PC-9 (cell line): ENCODE measurements at places on chromosomes 2 and 18. TPM values are rescaled to one million over a fixed set of nuclear protein-coding genes. Genes with fewer than 3 reads are reported as not detected.

The UCN gene
- 2.8 and 4.6 TPM in 2 replicates for total RNA-seq

The DUSP19 gene
- 6.2 and 8.6 TPM in 2 replicates for total RNA-seq

The CYTIP gene
- total RNA-seq: not detected in 2 replicates

The PLEKHA3 gene
- 35.7 and 50.3 TPM in 2 replicates for total RNA-seq

The ATL2 gene
- total RNA-seq: 66.4 and 75.3 TPM in 2 replicates

The DNAH7 gene
- total RNA-seq: 2.2 and 3.8 TPM in 2 replicates

The EGR4 gene
- total RNA-seq: not detected in 2 replicates

The TFCP2L1 gene
- 4.6 and 7.0 TPM in 2 replicates for total RNA-seq

The C1GALT1C1L gene
- total RNA-seq: 3.7 and 4.6 TPM in 2 replicates

The NT5C1B gene
- not detected in 2 replicates for total RNA-seq

DNA sequence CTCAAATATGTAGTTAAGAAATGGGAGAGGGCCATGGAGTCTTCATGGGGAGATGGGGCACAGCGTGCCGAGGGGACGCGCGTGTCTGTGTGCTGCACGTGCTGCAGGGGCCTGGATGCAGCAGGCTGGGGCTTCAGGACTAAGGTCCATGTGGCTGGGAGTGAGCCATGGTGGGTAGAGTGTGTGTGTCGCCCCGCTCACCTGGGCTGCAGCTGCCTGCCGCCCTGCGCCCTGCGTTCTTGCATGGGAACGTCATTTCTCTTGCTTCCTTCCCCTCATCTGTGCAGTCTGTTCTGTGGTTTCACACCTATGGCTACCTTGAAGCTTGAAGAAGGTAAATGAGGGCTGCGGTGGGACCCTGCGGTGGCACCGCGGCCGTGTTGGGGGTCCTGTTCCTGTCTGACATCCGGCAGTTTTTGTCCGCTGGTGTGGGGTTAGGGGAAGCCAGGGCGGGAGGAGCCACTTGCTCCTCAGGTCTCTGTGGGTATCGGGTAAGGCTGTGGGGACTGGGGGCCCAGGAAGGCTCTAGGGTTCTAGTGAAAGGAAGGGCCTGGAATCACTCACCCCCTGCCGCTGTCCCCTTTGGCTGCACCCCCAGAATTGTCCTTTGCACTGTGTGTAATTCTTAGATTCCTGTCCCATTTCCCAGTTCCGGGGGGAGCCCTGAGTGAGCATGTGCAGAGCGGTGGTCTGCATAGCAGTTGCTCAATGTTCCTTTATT lies 54.1 kb upstream of the HS6ST1 start:
- no peak overlapping the region for H3K27ac ChIP-seq
- H3K36me3 ChIP-seq: no peaks in the 10 kb centered on the region
- no peak for DNase-seq

GRCh38 chr2:28621172-28622100 lies 125.6 kb downstream of the PLB1 start:
- DNase-seq: peak; percentile 98
- peak overlapping the region; percentile 28; the same call in 1 of the 2 replicates for H3K4me3 ChIP-seq
- H3K4me1 ChIP-seq: peaks cover 82% of the 10 kb centered on the region
- no peaks in the 10 kb centered on the region for H3K36me3 ChIP-seq
- H3K27me3 ChIP-seq: no peaks in the 10 kb centered on the region
- peak overlapping the region; percentile 88 for H3K27ac ChIP-seq

DNA sequence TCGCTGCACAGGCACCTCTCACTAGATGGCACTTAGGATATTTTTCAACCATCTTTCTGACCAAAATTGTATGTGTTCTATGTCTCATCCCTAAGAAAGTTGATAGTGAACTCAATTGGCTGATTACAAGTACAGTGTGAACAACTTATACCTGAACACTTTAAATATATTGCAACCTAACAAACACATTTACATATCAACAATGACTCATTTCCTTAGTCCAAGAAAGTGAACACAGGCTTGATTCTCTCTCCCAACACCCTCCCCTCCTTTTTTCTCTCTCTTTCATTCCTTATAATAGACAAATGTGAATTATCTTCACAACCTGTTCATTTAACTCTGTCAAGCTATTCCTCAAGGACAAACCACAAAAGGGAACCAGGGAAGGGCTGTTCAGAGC lies 192.0 kb downstream of the SLC8A1 start:
- H3K27ac ChIP-seq: no peak overlapping the region
- no peaks in the 10 kb centered on the region for H3K27me3 ChIP-seq
- no peak overlapping the region for H3K4me3 ChIP-seq
- DNase-seq: no peak

DNA sequence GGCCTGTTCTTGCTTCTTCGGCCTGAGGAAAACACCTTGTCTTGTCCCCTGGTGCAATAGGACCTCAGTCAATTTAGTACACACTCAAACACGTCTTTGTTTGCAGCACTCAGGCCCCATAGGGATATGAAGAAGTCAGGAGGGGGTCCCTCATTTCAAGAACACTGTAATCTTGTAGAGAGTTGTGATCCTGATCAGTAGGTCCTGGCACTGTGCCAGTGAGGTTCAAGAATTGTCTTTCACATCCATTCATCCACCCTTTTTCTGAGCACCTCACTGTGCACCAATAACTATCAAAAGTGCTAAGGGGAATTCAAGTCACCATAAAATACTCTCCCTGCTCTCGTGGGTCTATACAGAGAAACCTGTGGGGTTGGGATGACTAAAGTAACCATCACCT lies 131.4 kb upstream of the LHCGR start:
- H3K27me3 ChIP-seq: no peaks in the 10 kb centered on the region
- no peak overlapping the region for H3K27ac ChIP-seq
- H3K4me3 ChIP-seq: no peak overlapping the region
- H3K4me1 ChIP-seq: no peaks in the 10 kb centered on the region

GRCh38 chr18:1825296-1825695 lies 746.0 kb downstream of the METTL4 start:
- no peaks in the 10 kb centered on the region for H3K36me3 ChIP-seq
- no peaks in the 10 kb centered on the region for H3K4me1 ChIP-seq

GRCh38 chr2:45131587-45131986 lies 122.3 kb upstream of the SIX2 start:
- no peaks in the 10 kb centered on the region for H3K27me3 ChIP-seq
- no peak overlapping the region for H3K4me3 ChIP-seq
- DNase-seq: no peak
- H3K27ac ChIP-seq: no peak overlapping the region

DNA sequence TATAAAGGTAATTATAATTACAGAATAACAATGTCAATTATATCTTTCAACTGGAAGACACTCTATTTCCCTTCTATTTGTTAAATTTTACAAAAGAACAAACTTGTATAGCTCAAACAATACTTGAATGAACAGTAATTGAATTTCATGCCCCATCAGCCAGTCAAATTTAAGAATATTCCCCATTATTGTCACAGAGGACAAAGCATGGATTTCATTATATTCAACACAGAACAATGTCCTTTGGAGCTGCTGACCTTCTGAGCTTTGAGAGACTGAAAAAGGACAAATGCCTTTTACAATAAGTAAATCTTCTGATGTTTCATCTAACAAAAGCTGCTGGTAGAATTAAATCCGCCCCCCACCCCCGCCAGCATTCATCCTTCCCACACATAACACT lies 187.5 kb upstream of the MC4R start:
- no peaks in the 10 kb centered on the region for H3K36me3 ChIP-seq
- no peaks in the 10 kb centered on the region for H3K27me3 ChIP-seq
- no peak overlapping the region for H3K4me3 ChIP-seq
- no peaks in the 10 kb centered on the region for H3K4me1 ChIP-seq
- H3K27ac ChIP-seq: no peak overlapping the region

GRCh38 chr18:58671632-58672564 lies 633 bp downstream of the MALT1 start:
- no peaks in the 10 kb centered on the region; the same call in 1 of the 2 replicates for H3K36me3 ChIP-seq
- H3K27ac ChIP-seq: peak overlapping the region; percentile 85
- no peaks in the 10 kb centered on the region for H3K27me3 ChIP-seq
- DNase-seq: peak; percentile 8
- peak overlapping the region; percentile 77 for H3K4me3 ChIP-seq
